ENCODE measurements at places on chromosomes 2 and 18. TPM values are rescaled to one million over a fixed set of nuclear protein-coding genes. Genes with fewer than 3 reads are reported as not detected.

UGT1A3 gene
- not detected for total RNA-seq

CNDP1 gene
- not detected for total RNA-seq

RASGRP3 gene
- total RNA-seq: 19.3 TPM

AGXT gene
- not detected for total RNA-seq

GPR35 gene
- total RNA-seq: 1.9 TPM

FAP gene
- not detected for total RNA-seq

ACTR3 gene
- 223 TPM for total RNA-seq

Measured in Karpas-422 (cell line).